CD4-positive, alpha-beta T cell treated with Interleukin-15 for 1 hour (primary cell): ENCODE measurements at places on chromosomes 2 and 18.

GRCh38 chr2:73370348-73370747 is 15.3 kb upstream of the ALMS1 start:
- DNase-seq, result no peak

GRCh38 chr2:197296835-197297234 is 13.7 kb downstream of the ANKRD44 start:
- DNase-seq, result no peak

DNA sequence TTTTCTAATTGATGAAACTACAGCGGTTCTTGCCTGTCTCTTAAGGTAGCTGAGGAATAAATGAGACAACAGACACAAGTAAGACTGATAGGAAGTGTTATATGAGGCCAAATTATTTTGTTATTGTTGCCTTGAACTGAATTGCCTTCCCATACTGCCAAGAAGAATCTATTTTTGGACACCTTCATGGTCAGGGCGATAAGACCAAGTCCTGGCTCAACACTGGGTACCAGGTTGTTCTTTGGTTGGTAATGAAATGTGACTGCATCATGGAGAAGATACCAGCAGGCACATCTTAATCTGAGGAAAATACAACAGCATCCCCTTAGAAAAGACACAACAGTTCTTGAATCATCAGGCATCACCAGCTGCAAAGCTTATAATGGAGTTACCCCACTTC is 23.7 kb downstream of the MSGN1 start:
- no peak for DNase-seq

GRCh38 chr18:41396211-41396610 is 558.8 kb upstream of the PIK3C3 start:
- DNase-seq, result no peak

DNA sequence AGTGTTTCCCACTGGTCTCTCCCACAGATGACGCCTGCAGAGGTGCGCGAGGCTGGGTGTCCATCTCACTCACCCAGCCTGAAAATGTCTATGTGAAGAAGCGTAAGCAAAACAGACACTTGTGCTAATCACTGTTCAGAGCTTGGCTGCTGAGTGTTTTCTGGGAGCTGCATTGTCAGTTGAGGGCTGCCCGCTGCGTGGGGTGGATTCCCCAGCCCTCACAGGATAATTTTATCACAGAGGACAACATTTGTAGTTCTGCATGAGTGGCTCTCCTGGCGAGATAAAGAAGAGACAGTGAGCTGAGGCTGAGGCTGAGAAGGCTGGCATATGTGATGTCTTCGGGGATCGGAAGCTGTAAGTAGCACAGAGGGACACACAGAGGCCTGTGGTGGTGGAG is 16.2 kb upstream of the CAPN13 start:
- no peak for DNase-seq

DNA sequence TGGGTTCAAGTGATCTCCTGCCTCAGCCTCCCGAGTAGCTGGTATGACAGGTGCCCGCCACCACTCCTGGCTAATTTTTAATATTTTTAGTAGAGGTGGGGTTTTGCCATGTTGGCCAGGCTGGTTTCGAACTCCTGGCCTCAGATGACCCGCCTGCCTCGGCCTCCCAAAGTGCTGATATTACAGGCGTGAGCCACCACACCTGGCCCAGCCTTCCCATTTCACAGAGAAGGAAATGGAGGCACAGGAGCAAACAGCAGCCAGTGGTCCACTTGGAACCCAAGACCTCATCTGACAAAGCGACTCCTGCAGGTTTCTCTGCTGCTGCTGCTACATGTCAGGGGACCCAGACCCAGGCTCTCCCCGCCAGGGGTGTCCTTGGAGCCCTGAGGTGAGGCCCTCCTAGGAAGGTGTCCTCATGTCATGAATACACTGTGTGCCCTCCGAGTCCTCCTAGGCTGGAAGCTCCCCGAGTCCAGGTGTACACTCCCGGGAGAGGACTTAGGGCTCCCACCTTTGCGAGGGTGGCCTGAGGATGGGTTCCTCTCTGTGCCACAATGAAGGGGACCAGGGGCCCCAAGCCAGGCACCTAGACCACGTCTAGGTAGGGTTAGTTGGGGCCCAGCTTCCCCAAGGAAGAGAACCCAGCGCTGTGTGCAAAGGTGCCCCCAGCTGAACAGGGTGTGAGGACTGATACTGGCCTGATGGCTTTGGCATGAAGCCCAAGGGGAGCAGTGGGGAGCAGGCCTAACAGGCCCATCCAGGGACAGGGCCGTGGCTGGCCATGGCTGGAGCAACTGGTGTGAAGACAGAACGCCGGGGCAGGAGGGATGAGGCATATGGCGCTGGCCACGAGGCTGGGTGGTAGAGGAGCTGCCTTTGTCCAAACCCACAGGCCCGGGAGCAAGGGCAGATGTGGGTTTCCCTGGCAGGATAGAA is 56.1 kb downstream of the HS6ST1 start:
- no peak for DNase-seq
